Stimulated activated CD4-positive, alpha-beta T cell treated with anti-CD3 and anti-CD28 coated beads, TNF-alpha, amount 100 ng/mL, for 1 hour (primary cell): ENCODE measurements at places on chromosomes 1 and 21.

- DNase-seq = no peak
Measured at GRCh38 chr1:231242516-231243198, 1.6 kb downstream of the GNPAT start.

- peak; percentile 17 for DNase-seq
Measured at GRCh38 chr1:36350659-36351226, 27.3 kb upstream of the EVA1B start.

DNA sequence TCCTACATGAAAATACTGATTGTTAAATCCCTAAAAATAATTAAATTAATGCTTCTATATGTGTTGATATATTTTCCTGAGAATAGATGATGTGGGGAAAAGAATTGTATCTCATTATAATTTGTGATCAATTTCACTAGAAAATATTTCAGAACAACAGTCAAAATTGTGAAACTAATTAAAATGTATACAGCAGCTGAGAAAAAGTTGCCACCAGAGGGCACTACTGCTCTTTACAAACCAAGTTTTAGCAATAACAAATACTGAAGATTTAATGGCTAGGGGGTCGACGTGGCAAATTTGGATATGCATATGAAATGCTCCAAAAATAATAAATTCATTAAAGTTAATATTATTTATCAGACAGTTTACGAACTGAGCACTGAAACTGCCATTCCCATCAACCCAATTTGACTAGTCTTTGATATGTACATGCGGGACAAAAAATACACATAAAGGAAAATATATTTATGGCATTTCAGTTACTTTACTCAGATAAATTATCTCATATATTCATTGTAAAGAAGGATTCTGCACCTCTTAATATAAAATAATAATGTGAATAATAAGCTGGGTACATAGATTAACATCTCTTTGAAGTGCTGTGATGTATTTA is 96.3 kb upstream of the TMPRSS15 start:
- no peak for DNase-seq

DNA sequence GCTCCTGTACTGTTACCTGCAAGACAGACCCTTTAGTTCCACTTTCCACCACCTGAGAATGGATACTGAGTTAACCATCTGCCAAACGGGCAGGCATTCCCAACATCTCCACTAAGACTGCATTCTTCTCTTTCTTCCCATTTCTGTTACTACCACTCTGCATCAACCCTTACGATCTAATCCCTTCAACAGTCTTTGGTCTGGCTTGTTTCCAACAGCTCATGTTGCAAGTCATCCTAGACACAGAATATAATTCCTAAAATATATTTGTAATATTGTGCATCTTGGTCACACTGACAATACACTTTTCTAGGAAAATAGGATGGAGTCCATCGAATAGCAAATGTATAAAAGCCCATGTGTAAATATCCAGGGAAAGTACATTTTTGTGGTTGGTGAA is 166.7 kb downstream of the SIPA1L2 start:
- no peak for DNase-seq

GRCh38 chr1:184062640-184063286 is 11.2 kb downstream of the TSEN15 start:
- no peak for DNase-seq

DNA sequence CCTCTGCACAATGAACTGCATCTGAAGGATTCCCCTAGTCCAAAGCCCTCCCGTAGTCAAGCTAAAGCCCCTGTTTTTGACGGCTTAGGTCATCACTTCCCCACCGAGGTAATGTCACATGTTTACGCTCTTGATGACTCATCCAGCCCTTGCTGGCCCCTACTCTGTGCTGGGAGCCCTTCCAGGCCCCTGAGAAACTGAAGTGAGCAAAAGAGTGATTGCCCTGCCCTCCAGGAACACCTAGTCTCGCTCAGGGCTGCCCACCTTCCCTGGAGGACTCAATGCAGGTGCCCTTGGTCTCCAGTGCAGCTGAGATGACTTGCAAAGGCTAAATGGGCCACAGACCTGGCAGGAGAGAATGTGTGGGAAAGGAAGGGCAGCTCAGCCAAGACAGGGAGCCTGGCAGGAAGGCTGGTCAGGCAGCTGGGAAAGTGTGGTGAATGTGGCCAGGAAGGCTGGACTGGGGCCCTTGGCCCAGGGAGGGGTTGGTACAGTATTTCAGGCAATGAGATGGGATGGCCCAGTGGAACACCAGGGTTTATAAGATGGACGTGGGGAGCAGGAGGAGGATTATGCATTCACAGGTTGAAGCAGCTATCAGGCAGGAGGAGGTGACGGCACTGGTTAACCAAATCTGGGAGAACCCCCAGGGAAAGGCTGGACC is 345.6 kb downstream of the NPHP4 start:
- no peak for DNase-seq
